ENCODE measurements at places on chromosomes 16 and 17.

DNA sequence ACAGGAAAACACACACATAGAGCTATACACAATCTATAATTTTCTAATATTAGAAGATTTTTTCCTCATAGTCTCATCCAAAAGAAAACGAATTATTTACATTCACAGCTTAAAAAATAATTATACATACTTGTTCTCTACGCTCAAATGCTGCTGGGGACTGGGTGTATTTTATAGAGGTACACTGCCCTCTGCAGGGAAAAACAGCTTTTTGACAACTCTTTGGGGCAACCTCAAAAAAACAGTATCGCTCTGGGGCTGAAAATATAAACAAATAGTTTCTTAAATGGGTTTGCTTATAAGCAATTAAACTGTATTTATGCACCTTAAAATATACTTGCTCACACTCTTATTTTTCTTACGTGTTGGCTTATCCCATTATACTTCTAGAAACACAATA is 261.8 kb upstream of the PSMD7 start:
- no peak for DNase-seq

- peak; percentile 75 for DNase-seq
Measured at GRCh38 chr16:88650749-88651275, at the start of gene CYBA. CYBA (minus strand) TSS chr16:88651053; CDS start chr16:88651013, 40 bp downstream.

DNA sequence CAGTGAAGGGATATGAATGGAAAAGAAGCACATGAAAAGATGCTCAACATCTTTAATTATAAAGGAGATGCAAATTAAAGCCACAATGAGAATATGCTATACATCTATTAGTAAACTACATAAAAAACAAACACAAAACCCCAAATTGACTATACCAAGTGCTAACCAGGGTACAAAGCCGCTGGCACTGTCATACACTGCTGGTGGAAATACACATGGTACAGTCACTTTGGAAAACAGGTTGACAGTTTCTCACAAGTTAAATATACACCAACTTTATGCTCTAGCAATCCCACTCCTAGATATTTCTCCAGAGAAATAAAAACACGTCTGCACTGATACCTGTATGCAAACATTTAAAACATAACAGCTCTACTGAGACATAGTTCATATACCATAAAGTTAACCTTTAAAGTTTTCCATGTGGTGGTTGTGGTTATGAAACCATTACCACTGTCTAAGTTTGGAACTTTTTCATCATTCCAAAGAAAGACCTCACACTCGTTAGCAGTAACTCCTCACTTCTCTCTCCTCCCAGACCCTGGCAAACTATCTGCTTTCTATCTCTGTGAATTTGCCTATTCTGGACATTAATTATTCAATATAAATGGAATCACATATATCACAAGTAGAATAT is 42.7 kb downstream of the ADGRG5 start:
- no peak for DNase-seq

DNA sequence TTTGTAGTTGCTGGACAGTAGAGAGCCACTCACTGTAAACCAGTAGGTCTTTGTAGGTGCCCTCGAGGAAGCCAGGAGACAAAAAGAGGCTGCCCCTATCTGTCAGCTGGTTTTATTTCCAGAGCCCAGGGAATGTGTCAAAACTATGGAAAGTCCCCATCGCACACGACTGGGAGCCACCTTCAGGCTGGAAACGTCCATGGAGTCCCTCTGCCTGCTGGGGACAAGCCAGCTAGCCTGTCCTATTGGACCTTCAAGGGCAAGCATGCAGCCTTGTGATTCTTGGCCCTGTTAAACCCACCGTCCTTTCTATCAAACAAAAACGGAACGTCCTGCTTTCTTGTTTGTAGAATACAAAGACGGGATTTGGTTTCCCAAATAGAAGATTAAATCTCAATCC is 289.8 kb downstream of the SLC39A11 start:
- no peak for DNase-seq

- DNase-seq = no peak
Measured at GRCh38 chr17:50123649-50124349, 6.2 kb downstream of the SAMD14 start.

GRCh38 chr17:17628388-17629008 is 37.0 kb upstream of the PEMT start:
- no peak for DNase-seq

DNA sequence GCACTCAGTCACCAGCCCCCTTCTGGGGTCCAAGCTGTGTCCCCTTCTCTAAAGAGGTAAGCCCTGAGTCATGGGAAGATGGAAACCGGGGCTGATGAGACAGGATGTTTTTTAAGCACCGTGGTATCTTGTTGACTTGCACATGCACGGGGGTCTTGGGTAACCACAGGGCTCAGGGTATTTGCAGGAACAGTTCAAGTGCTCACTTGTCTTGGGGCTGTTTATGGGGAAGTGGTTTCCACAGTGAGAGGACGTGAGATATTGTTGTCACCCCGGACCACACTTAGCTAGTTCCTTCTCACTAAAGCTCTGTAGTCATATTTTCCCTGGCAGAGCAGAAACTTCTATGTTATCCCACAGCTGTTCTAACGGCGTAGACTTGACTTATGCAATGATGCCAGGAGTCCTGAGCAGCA is 7.7 kb downstream of the CCL3L1 start:
- no peak for DNase-seq

- no peak for DNase-seq
Measured at GRCh38 chr17:54191261-54191660, 368.5 kb downstream of the KIF2B start.

DNA sequence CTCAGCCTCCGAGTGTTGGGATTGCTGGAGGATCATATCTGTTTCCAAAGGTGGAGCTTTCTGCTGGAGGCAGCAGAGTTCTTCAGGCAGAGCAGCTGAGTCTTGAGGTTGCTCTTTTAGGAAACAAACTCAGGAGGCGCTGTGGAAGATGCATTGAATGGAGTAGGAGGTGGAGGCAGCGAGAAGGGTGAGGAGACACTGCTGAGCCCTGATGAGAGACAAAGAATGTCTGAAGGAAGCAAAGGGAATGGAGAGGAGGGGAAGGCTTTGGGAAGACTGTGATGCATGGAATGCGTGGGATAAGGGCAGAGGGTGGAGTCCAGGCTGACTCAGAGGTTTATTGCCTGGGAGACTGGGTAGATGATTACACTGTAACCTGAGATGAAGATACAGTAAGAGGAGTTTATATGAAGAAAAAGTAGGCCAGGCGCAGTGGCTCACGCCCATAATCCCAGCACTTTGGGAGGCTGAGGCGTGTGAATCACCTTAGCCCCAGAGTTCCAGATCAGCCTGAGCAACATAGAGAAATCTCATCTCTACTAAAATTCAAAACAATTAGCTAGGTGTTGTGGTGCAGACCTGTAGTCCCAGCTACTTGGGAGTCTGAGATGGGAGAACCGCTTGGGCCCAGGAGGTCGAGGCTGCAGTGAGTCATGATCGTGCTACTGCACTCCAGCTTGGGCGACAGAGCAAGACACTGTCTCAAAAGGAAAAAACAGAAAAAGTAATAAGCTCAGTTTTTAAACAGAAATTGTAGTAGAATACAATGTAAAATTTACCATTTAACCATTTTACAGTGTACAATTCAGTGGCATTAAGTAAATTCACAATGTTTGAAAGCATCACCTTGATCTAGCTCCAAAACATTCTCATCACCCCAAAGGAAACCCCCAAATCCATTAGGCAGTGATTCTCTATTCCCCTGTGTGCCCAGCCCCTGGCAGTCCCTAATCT is 17.8 kb upstream of the TMEM219 start:
- DNase-seq = no peak

- no peak for DNase-seq
Measured at GRCh38 chr16:70467608-70468007, 13.2 kb downstream of the FCSK start.

DNA sequence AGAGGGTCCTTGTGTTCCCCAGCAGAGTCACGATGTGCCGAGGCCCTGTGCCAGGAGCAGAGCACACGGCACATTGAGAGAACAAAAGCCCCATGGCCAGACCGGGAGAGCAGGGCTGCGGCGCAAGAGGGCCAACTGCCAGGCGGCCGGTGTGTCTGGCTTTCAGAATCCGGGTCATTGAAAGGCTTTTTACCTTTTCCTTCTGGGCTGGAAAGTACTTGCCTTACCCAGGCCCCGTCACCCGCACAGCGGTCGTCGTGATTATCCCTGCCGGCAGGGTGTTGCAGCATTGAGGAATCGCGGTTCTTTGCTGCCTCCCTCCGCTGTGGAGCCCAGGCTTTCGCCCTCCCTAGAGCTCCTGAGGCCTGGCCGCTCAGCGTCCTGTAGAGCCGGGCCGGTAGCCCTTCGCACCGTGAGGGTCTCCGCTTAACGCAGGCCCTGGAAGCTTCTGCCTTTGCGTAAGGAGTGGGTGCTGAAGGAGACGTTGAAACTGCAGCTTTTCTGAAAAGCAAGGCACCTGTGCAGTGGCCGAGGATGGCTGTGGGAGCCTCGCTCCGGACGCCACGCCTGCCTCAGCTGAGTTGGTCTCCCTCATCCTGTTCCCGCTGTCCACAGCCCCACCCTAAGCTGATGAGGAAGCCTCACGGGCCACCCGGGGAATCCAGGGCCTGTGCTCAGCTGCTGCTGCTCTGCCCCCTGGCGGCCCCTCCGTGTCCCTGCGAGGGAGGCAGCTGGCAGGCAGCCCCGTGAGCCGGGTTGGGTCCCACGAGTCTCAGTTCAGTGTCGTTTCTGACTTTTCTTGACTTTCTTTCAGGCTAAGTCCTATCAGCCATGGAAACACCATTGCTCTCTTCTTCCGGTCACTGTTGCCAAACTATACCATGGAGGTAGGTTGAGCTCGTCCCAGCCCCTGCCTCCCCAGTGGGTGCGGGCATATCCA is 8.6 kb upstream of the MC1R start:
- peak; percentile 55 for DNase-seq

DNA sequence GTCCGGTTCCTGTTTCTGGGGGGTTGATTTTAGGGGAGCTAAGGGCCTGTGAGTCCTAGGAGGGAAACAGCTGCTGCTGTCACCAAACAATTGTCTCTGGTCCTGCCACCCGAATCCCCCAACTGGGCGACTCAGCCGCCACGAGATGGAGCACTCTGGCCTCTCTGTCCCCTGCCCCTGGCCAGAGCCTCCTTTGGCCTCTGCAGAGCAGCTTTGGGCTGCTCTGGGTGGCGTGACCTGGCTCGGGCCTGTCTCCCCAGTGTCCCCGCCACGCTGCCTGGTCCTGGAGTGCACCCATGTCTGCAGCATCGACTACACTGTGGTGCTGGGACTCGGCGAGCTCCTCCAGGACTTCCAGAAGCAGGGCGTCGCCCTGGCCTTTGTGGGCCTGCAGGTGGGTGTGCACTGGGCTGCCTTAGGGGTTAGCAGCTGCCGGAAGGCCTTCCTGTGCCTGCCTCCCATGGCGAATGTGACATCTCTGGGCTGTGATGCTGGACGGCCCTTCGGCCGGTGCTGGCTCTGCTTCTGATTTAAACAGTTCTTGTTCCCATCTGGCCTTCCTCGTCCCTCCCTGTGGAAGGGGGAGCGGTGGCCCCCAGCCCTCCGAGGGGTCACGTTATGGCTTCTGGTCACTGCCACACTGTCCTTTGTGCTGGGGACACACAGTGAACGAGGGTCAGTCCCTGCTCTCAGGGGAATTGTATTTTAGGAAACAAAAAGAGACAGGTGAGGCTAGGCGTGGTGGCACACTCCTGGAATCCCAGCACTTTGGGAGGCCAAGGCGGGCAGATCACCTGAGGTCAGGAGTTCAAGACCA is 11.6 kb upstream of the RNF213 start:
- no peak for DNase-seq

DNA sequence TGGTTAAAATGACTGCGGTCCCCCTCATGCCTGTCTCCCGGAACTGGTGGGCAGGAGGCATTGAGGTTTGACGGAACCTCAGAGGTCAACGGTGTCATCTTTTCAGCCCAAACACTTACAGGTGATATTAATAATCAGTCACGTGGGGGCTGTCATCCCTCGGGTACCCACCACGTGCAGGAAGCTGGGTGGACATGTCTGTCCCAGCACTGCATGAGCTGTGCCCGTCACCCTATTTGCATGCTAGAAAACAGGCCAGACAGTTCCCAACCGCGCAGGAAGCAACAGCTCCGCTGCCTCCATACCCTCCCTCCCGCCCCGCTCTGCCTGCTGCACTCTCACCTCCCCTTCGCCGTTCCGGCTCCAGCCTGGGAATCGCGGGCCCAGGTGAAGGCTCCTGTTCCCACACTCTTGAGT is 1.4 kb downstream of the SYNGR3 start:
- no peak for DNase-seq

DNA sequence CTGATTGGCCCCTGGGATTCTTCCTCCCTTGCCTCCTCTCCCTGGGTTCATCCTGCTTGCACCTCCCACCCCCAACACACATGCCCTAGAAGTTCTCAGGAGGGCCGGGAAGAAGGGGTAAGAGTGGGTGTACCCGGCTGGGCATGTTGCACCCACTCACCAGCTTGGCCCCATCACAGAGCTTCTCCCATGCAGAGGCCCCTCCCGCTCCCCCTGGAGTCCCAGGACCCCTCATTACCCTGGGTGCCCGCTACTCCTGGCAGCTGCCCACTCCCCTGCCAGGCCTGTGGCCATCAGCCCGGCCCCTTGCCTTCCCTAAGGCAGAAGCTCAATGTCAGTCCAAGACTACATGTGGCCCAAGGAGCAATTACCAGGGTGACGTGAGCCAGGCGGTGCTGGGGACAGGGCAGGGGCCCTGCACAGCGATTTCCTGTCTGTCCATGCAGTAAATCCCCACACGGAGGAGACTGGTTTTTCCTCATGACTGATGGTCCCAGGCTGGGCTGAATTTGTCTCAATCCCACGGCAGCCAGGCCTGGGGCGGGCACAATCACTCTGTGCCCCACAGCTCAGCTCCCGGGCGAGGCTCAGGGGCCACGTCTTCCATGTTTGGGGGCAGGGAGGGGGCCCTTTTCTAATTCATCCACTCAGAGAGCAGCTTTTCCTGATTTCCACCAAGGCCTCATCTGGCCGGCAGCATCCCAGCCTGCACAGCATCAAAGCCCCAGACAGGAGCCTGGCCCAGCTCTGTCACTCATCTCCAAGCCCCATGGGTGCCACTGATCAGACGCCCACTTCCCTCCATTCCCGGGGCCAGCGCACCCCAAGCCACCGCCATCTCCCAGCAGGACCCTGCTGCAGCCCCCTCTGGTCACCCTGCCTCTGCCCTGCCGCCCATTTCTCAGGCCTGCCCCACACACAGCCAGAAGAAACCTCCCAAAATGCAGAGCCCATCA is 234.7 kb downstream of the KATNIP start:
- no peak for DNase-seq

DNA sequence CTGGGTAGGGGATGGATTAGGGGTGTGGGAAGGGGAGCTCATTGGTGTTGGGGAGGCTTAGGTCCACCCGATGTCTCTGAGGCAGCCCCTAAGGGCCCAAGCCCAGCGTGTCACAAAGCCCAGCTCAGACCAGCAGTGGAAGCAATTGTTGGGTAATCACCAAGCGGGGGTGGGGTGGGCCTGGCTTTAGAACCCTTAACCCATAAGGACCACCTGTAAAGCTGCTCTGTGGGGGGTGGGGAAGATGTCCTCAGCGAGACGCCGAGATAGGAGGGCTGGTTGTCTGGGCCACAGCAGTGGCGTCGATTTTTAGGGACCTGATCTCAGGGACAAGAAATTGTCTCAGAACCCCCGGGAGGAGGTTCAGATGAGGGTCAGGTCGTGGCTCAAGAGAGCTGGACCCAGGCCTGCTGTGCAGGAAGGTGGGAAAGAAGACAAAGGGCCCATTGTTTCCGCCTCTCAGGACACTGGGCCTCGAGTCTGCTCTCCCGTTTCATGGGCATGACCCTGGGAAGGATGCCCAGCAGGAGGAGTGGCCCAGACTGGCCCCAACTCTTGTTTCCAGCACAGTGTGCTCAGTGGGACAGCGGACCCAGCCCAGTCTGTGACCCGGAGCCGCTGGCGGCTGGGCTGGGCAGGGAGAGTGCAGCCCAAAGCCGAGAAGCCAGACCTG is 15.9 kb downstream of the ST6GALNAC2 start:
- DNase-seq = no peak

Data from activated CD4-positive, CD25-positive, alpha-beta regulatory T cell (primary cell).